ENCODE measurements at places on chromosomes 13 and 19.

GRCh38 chr13:26494571-26495195, 62.8 kb upstream of the WASF3 start:
- DNase-seq, result no peak

DNA sequence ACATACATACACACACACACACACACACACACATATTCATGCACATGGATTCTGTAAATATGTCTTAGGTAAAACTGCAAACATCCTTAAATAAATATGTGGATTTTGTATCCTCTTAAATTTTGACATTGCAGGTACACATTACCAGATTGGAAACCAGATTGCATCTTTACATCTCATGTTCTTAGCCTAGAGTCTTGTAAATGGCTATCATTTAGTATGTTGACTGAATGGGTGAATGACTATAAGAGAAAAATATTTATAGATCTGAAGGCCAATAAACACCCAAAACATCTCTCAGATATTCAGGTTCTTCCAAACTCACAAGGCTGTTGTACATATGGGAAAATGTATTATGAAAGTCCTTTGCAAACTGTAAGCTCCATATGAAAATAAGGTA, 104.3 kb downstream of the STARD13 start:
- no peak for DNase-seq

- DNase-seq, result no peak
Measured at GRCh38 chr19:850221-850978, 1.7 kb upstream of the ELANE start.

DNA sequence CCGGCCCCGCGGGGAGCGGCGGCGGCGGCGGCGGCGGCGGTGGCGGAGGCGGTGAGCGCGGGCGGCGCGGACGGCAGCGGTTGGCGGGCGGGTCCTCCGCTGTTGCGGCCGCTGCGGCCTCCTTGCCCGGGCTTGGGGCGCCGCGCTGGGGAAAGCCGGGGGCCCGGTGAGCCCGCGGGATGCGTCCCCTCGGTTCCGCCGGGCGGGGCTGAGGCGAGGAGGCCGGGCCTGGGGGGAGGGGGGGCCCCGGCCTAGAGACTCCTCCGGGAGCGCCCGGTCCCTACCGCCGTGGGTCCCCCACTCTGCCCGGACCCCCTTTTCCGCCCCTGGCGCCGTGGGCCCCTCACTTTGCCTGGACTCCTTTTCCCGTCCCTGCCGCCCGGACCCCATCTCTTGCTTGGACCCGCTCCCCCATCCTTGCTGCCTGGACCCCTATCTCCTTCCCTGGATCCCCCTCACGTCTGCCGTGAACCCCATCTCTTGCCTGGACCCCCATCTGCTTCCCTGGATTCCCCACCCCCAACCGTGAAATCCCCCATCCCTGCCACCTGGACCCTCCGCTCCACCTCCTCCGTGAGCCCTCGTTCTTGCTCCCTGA, 28.6 kb upstream of the NDUFS7 start:
- no peak for DNase-seq

GRCh38 chr19:40614622-40615411, 13.6 kb downstream of the LTBP4 start:
- DNase-seq, result no peak

DNA sequence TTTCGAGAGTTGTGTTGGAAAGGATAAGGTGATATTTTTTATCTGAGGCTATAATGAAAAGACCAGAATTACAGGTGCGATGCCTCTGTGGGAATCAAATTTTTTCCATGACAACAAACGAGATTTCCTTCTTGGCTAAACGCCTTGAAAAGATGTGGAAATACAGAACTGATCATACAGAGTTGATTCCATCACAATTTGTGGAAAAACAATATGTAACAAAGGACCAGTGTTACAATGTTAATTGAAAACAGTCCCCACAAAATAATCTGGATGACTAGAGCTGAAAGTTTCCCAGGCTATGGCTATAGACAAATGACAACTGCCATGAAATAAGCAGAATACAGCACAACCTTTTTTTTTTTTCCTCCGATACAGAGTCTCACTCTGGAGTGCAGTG, 628.9 kb downstream of the DIAPH3 start:
- no peak for DNase-seq

DNA sequence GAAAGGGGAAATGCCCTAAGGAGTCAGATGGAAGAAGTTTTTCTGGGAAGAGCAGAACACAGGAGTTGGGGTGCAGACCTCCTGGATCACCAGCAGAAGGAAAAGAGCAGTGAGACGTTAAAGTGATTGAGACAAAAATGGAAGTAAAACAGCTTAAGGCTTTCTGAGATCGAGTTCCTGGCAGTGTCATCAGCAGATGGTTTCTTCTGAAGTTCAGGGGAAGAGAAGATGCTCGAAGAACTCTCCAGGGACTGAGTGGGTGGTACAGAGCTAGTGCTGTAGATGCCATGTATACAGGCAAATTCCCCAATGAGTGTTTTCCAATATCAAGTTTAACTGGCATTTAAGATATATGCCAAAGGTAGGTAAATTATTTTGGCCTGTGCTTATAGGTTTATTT, 272.2 kb upstream of the KLF12 start:
- DNase-seq, result no peak

DNA sequence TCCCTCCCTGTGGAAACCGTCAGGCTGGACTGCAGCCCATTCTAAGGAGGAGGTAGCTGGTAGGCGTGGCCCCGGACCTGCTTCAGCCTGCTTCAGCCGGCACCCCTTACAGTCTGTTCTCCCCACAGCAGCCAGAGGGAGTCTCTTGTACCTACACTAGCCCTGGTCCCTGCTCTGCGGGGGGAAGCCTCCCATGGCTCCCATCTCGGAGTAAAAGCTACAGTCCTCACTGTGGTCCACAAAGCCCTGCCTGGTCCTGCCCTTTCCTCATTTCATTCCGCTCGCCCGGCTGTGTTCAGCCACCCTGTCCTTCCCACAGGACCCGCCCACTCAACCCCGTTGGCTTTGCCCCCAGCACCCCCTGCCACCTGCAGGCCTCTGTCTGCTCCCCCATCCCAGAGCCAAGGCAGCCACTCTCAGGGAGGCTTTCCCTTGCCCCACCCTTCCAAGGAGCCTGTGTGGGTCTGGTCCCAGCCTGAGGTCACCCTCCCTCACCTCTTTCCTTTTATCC, 1.3 kb downstream of the PGLYRP1 start:
- DNase-seq, result no peak

GRCh38 chr19:37698216-37698615, 21.3 kb downstream of the ZNF607 start:
- DNase-seq, result no peak

DNA sequence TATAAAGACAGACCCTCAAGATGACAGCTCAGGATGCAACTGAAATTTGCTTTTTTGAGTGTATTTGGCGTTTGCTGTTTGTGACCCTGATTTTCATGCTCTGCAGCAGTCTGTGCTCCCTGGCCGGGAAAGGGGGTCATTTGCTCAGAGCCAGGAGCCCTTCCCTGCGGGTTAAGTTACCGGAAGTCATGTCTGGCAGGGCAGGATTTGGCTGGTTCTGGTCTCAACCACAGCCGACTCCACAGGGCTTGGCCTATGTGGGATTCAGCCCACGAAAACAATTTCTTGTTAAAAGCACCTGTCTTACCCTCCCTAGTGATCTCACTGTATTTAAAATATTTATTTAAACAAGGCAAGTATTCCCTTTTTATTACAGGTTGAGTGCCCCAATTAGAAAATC, 22.6 kb downstream of the MCF2L start:
- no peak for DNase-seq

DNA sequence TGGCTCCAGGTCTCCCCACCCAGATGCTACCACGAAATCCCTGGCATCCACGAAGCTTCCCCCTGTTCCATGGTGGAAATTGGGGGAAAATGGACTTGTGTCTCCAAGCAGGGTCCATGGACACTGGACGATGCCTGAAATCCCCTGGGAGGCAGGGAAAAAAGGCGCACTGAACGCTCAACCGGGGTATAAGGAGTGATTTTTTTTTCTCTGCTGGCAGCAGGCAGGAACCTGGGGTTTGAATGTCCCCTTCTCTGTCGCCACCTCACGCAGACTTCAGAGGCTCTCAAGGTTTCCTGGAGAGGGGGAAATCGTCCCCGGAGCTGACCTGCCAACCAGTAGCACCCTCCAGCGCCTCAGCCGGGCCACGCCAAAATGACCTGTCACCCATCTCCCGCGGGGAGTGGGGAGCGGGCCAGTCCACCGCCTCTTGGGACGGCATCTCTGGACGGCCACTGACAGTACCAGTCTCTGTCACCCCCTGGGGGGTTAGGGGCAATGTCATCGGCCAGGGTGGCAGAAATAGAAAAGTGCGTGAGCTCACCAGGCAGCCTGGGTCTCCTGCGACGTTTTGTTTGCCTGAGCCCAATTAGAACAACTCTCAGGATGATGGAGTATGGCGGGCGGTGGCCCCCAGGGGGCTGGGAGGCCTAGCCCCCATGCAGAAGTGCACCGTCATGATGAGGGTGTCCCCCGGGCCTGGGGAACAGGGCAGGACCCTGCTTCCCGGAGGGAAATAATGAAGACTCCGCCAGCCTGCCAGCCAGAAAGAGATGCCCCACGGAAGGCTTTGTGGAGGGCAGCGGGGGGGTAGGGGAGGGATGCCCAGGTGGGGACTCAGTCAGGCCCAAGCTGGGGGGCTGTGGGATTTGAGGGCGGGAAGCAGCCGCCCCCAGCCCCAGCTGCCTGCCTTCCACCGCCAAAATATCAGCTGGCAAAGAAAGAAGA, 2.6 kb downstream of the PTPRS start:
- no peak for DNase-seq

DNA sequence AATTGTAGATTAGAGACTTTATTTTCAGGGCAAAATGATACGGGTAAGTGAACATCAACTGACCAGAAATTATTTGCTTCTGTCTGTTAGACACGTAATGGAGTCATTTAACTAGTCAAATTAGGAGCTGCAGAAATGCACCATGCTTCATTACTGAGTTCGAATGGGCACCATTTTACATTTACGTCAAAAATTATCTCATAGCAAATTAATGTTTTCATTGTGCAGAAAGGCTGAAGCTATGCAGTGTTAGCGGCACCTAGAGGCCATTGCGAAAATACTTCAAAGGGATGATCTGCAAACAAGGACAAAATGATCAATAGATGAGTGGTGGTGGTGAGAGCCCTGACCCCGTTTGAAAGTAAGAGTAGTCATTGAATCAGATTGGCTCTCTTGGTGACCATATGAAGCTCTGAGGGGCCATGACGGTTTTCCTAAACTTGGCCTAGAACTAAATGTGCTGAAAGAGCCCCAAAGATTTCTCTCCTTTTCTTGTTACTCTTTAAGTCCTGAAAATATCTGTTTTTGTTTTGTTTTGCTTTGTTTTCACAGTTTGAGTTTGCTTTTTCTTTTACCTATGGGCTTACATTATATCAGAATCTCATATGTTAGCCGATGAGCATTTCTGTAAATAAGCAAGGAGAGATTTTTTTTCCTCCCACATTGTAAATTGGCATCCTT, 277.9 kb downstream of the ZNF536 start:
- DNase-seq, result no peak

GRCh38 chr13:39201180-39201579, 162.9 kb downstream of the NHLRC3 start:
- DNase-seq, result no peak

GRCh38 chr19:30556230-30556711, 184.1 kb downstream of the ZNF536 start:
- DNase-seq, result no peak

- no peak for DNase-seq
Measured at GRCh38 chr19:42114412-42114811, 17.8 kb downstream of the POU2F2 start.
